ENCODE measurements at places on chromosomes 5 and 9. TPM values are rescaled to one million over a fixed set of nuclear protein-coding genes. Genes with fewer than 3 reads are reported as not detected.

AKNA gene
- total RNA-seq = 152 TPM

LCN9 gene
- not detected for total RNA-seq

IL5 gene
- total RNA-seq = 113 TPM

CDH9 gene
- not detected for total RNA-seq

GRCh38 chr5:158058208-158059120 is 199.5 kb upstream of the CLINT1 start:
- H3K4me1 ChIP-seq = no peaks in the 10 kb centered on the region
- DNase-seq = no peak
- no peak overlapping the region for H3K27ac ChIP-seq
- peaks cover 20% of the 10 kb centered on the region for H3K27me3 ChIP-seq

- H3K4me3 ChIP-seq = peak overlapping the region; percentile 88
- peaks cover 3% of the 10 kb centered on the region for H3K36me3 ChIP-seq
- DNase-seq = no peak
- H3K27ac ChIP-seq = peak overlapping the region; percentile 87
- peaks cover 32% of the 10 kb centered on the region for H3K4me1 ChIP-seq
Measured at GRCh38 chr9:137126786-137127185, 12.2 kb upstream of the GRIN1 start.

DNA sequence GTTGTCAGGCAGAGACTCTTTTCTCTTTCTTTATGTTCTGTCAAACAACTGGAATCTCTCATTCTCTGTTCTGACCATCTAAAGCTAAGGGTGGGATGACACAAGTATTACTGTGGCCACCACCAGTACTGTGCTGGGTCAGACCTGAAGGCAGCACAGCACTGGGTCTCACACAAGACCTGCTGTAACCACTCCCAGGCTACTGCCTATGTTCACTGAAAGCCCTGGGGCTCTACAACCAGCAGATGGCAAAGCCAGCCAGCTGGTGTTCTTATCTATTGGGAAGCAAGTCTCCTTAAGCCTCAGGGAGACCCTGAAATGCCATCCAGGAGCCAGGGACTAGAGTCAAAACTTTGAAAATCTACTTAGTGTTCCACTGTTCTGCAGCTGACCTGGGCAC is 189.5 kb downstream of the SLCO4C1 start:
- no peaks in the 10 kb centered on the region for H3K27me3 ChIP-seq
- H3K36me3 ChIP-seq = no peaks in the 10 kb centered on the region
- H3K4me1 ChIP-seq = no peaks in the 10 kb centered on the region
- H3K4me3 ChIP-seq = no peak overlapping the region
- no peak overlapping the region for H3K27ac ChIP-seq

DNA sequence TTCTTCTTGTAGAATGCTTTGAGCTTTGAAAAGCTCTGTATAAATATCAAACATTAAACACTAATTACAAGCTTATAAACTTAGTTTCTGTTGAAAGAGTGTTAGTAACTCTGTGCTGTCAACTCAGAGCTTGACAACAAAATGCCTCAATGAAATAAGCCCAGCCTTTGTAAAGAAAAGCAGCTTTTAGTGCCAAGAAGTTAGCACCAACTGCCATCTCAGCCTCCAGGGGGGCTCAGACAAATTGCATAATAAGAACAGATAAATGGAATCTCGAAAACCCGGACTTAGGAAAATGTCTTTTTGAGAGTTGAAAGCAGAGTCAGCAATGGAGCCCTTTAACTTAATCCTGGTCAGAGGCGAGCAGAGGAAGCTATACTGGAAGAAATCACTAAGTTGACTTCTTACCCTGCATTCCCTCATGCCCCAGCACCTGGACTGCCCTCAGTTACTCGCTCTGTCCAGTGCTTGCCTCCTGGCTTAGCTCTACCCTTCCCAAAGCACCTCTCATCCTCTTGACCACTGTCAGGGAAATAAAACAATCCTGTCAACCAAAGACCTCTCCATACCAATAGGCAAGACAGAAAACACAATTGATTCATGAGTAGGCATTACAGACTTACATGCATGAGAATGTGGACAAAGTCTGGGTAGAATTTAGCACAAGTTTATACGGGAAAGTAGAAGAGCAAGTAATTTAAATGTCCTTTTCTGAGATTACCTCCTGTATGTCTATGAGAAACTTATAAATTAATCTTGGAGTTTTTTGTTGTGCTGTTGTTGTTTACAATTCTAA is 352.7 kb downstream of the ZNF608 start:
- no peak overlapping the region for H3K27ac ChIP-seq
- no peaks in the 10 kb centered on the region for H3K27me3 ChIP-seq
- H3K4me1 ChIP-seq = no peaks in the 10 kb centered on the region
- no peak overlapping the region for H3K4me3 ChIP-seq

DNA sequence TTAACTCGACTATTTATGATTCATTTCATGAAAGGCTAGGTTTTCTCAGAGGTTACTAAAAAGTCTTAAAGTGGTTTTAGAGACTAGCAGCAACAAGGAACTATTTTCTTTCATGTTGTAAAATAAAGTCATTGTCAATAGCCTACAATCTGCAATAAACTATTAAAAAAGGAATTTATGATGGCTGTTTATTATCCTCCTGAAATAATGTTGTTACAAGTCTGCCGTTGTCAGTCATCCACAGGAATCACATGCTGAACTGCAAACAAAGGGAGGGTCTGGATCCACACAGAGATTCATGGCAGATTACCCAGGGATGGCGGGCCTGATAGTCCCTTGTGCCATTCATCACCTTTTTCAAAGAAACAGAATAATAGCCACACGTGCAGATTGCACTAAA is 49.2 kb downstream of the TMEM174 start:
- H3K4me1 ChIP-seq = no peaks in the 10 kb centered on the region
- DNase-seq = no peak
- H3K27me3 ChIP-seq = peaks cover 53% of the 10 kb centered on the region

GRCh38 chr9:131839281-131840084 is 99.6 kb upstream of the RAPGEF1 start:
- H3K36me3 ChIP-seq = peaks cover 3% of the 10 kb centered on the region
- DNase-seq = peak; percentile 72
- peaks cover 15% of the 10 kb centered on the region for H3K4me1 ChIP-seq
- H3K27me3 ChIP-seq = peaks cover 5% of the 10 kb centered on the region
- peak overlapping the region; percentile 96 for H3K27ac ChIP-seq
- H3K4me3 ChIP-seq = peak overlapping the region; percentile 15

Measured in activated T-helper 2 cell treated with anti-CD3 and anti-CD28 coated beads, Interferon-gamma antibody, Interleukin-2, Interleukin-4, amounts not matched to agents 10 μg/mL and 5 μg/mL and 100 μg/mL, durations not matched to agents 14 hours and 24 hours and 36 hours (primary cell).